Stomach (tissue), 19 donors: ENCODE measurements at places on chromosomes 13 and 19. TPM values are rescaled to one million over a fixed set of nuclear protein-coding genes. Genes with fewer than 3 reads are reported as not detected.

DNA sequence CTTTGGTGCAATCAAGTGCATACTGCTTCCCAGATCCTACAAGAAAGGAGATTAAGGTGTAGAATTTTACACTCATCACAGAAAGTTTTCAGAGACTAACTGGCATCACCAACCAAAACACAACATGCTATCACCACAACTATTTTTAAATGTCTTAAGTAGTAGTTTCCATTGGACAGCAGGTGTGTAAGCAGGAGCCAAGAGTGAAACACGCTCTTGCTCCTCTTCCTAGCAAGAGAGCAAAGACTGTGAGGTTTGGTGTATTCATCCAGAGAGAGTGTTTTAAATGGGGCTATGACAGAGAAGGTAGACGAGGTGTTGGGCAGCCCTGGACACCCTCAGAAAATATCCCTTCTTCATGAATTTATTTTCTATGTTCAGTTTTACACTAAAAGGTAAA, 12.5 kb upstream of the LILRA4 start:
- DNase-seq: no peak

DNA sequence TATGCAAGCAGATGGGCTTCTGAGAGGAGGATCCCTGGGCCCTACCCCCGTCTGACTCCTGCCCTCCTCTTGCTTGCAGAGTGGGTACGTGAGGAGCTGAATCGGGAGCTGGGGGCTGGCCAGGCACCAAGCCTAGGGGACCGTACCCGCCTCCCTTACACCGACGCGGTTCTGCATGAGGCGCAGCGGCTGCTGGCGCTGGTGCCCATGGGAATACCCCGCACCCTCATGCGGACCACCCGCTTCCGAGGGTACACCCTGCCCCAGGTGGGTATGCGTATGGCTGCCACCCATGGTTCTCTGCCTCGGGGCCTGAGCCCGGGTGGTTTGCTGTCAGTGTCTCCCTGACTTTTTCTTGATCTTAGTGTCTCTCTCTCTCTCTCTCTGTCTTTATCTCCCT, 10.4 kb downstream of the CYP2S1 start:
- DNase-seq: no peak

GRCh38 chr19:10510301-10510802, 6.9 kb downstream of the S1PR5 start:
- DNase-seq: no peak

C19orf18 gene
- polyA plus RNA-seq: 4.0 TPM

GRCh38 chr13:100040196-100040595, 48.7 kb upstream of the PCCA start:
- DNase-seq: peak; percentile 11

RFPL4A gene
- polyA plus RNA-seq: not detected

DNA sequence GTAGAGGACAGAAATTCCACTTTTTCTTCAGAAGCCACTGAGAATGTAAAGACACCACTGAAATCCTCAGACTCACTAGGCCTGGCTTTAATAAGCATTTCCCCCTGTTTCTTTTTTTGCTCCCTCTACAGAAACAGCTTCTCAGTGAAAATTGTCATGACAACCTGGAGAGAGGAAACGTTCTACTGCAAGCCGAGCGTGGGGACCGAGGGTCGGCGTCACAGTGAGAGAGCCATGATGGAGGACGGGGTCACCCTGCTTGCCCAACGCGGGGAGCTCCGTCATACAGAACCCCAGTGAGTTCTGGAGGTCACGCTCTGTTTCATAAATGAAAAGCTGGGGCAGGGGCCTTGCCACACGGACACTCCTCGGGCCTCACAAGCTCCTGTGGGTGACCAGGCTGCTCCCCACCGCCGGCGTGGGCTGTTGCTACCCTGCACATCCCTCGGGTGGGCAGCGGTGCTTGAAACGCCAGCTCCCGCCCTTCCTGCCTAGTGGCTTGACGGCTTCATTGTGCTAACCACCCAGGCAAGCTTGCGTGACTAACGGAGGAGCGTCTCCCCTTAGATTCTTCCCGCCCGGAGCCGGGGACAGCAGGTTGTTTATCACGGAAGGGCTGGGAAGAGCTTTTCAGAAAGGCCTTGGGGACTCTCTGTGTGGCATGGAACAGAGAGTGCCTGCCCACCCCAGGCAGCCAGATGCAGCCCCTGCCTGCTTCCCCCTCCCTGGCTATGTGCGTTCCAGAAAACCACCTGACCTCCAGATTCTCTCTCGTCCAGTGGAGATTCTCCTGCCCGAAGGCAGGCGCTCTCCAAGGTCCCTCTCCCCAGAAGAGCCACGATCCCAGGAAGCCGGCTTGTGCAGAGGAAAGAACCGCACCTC, 153.6 kb downstream of the KATNAL1 start:
- peak; percentile 45 for DNase-seq

LMTK3 gene
- polyA plus RNA-seq: 1.1 TPM

DNA sequence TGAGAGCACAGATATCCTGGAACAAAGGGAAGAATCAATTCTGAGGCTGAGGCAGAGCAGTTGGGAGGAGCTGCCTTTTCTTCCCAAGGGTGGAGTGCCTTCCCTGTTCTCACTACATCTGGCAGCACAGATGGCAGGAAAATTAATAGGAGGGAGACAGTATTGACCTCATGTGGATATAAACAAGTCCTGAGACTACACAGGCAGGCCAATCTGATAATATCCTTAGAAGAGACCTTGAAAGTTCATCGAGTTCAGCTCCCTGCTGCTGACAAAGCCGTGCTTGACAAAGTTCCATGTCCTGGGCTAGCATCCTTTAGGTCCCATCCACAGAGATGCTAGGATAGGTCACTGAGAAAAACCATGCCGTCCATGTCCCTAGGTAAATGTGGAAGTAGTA, 1451.5 kb downstream of the EFNB2 start:
- no peak for DNase-seq

DNA sequence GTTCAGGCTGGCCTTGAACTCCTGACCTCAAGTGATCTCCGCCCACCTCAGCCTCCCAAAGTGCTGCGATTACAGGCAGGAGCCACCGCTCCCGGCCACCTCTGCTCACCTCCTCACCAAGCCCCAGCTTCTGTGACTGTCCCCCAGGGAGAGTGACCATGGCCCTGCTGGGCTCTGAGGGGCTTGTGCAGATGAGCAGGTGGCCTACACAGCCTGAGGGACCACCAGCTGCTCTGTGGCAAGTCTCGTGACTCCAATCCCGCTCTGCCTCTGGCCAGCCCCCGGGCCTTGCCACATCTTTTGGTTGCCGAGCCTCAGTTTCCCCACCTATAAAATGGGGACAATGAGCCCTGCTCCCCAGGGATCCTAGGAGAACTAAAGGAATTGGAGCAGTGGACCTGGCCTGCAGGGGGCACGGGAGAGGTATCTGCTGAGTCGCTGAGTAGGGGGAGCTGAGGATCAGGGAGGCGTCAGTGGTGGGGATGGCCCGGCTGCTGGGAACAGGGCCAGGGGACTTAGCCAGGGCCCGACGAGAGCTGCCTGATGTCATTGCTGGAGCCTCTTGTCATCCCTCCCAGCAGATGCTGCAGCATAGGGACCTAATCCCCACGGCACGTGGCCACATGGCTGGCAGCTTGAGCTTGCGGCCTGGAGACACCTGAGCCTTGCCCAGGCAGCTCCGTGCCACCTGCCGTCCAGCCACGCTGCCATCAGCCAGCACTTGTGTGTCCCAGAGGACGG, 74.7 kb downstream of the GADD45B start:
- no peak for DNase-seq

DNA sequence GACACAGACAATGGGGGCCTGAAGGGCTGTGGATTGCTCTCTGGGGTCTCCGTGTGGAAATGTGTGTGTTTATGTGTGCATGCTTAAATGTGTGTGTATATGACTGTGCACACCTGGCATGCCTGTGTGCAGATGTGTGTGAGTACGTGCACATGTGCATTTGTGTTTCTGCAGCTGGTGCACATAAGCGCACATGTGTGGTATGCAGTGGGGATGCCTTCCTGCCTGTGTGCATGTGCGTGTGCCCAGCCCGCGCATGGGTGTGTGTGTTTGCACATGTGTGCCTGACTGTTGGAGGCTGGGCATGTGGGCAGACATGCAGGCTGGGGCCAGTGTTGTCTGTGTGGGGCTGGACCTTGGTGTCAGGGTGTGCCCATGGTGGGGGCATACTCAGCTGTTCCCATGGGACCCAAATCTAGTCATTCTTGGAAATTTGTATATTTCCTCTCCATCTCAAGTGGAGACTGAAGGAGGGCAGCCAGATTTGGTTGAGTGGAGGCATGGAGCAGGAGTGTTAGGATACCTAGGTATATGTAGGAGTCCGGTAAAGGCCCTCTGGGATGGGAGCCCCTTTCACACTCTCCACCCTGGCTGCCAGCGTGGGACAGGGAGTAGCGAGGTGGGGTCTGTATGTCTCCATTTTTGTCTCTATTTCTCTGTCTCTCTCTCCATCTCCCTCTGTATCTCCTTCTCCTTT, 49.9 kb downstream of the CELF5 start:
- no peak for DNase-seq

SIAH3 gene
- not detected for polyA plus RNA-seq

ZBTB32 gene
- 0.43 TPM for polyA plus RNA-seq

CPB2 gene
- polyA plus RNA-seq: not detected

GAPDHS gene
- polyA plus RNA-seq: not detected

DNA sequence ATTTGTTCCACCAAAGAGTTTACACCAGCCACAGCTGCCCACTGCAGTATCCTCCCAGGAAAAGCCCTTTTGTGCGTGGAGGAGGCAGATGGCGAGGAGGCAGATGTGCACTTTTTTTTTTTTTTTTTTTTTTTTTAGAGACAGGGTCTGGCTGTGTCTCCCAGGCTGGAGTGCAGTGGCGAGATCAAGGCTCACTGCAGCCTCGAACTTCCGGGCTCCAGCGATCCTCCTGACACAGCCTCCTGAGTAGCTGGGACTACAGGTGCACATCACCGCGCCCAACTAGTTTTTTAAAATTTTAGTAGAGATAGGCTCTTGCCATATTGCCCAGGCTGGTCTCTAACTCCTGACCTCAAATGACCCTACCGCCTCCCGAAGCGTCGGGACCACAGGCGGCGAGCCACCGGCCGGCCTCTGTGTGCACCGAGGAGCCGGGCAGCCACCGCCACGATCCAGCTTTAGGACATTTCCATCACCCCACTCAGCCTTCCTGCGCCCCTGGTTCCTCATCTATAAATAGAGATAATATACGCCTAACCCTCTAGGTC, 563 bp upstream of the PDCD5 start:
- DNase-seq: no peak

DNA sequence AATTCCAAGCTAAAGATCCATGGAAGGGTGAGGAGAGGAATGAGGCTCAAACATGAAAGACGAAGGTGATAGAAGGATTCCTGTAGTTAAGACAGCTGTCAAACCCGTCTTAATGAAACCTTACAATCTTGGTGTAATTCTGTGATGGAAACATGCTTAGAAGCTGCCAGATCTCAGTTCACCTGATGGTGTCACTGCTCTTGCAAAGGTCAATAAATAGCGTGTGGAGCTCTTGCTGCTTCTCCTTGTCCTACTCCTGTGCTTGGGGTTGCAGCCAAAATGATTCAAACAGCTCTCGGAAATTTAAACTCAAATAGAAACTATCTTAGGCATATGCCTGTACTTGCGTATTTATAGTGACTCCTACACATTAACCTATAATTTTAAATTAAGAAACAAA, 1705.0 kb downstream of the OLFM4 start:
- peak; percentile 8 for DNase-seq

DNA sequence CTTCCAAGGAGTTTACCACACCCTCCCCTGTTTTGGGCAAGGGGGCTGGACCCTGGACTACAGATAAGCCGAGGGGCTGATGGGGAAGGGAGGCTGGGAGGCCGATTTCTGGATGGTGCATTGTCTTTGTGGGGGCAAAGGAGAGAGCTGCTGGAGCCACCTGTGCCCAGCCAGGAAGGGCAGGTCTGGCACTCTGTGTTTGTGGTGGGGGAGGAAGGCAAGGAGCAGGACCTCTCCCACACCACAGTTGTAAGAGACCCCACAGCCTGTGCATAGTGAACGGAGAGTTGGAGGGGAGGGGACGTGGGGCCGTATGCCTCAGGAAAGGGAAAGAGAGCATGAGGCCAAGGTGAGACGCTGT, 16.0 kb upstream of the PRR19 start:
- DNase-seq: no peak

DNA sequence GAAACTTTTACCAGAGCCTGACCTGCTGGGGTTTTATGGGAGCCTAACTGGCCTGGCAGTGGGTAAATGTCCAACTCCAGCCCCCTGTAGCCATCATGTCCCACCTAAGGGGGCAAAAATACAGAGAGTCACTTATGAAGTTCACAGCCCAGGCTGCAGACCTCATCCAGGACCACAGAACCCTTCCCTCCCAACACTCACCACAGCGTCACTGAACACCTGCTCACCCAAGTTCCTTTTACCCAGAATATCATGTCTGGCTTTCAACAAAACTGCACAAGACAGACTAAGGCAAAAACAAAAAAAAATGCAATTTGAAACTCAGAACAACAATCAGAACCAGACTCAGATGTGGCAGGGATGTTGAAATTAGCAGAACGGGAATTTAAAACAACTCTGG, 6.4 kb downstream of the CEACAM3 start:
- no peak for DNase-seq

DNA sequence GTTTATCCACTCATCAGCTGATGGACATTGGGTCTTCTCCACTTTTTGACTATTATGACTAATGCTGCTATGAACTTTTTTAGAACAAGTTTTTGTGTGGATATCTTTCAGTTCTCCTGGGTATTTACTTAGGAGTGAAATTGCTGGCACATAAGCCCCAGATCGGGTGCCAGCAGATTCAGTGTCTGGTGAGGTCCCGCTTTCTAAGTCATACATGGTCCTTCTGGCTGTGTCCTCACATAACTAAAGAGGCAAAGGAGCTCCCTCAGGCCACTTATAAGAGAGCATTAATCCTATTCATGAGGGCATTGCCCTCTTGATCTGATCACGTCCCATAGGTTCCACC, 600 bp upstream of the ZNF226 start:
- no peak for DNase-seq

GRCh38 chr19:35554076-35554475, 8.7 kb downstream of the TMEM147 start:
- no peak for DNase-seq

- no peak for DNase-seq
Measured at GRCh38 chr13:47413112-47413511, 516.3 kb upstream of the HTR2A start.

HPN gene
- 39.4 TPM for polyA plus RNA-seq

DNA sequence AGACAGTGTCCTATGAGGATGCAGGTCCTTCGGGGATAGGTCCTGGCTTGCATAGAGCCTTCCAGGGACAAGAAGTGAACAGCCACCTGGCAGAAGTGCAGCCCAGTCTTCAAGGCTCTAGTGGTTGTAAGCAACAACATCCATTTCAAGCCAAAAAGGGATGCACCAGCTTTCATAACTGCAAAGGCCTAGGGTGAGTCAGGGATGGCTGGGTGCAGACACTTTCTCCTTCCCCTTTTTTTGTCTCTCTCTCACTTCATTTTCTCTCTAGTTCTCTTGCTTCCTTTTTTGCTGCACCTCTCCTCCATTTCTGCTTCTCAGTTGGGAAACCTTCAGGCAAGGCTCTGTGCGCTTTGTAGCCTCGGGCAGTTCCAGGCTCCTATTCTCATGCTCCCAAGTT, 196.2 kb upstream of the ZNF536 start:
- DNase-seq: no peak

DNA sequence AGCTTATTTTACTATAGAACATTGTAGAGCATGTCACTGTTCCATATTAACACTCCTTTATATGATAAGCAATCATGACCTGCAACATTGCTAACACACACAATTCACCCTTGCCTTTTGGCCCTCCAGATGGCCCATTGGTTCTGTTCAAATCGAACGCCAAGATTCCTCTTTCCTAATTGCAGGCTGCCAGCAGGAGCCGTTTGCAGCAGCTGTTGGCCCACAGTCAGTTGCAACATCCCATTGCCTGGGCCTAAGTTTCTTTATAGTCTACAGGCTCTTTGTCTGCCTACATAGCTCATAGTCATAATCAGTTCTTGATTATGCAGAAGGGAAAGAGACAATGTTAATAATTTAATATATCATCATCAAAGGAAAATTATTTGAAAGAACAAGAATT, 37.6 kb downstream of the KCTD12 start:
- no peak for DNase-seq
